Gastroesophageal sphincter (tissue), 4 donors: ENCODE measurements at places on chromosomes 13 and 19. TPM values are rescaled to one million over a fixed set of nuclear protein-coding genes. Genes with fewer than 3 reads are reported as not detected.

Gene INSL3
- total RNA-seq: not detected

Gene CTXN1
- 18.3 TPM for total RNA-seq

Gene RNF225
- not detected for total RNA-seq

GRCh38 chr13:113905018-113905417 lies 41.1 kb upstream of the GAS6 start:
- ATAC-seq: no peak

- no peak for ATAC-seq
Measured at GRCh38 chr13:28710161-28710560, 8.6 kb downstream of the SLC46A3 start.

DNA sequence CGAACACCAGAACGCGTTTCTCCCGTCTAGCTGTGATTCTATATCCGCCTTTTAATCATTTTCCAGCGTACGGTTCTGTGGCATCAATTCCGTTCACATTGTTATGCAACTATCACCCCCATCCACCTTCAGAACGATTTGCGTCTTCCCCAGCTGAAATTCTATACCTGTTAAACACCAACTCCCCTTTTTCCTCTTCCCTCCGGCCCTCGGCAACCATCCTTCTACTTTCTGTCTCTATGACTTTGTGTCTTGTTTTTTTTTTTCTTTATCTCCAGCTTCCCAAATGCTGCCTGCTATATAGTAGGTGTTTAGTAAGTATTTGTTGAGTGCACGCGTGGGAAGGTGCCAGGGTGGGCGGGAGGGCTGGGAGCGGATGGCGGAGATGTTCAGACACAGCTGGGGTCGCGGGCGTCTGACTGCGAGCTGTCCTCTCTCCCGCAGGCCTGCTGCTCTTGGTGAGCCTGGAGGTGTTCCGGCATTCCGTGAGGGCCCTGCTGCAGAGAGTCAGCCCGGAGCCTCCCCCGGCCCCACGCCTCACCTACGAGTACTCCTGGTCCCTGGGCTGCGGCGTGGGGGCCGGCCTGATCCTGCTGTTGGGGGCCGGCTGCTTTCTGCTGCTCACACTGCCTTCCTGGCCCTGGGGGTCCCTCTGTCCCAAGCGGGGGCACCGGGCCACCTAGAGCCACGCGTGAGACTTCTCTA lies 20.2 kb downstream of the CACNG6 start:
- ATAC-seq: no peak

DNA sequence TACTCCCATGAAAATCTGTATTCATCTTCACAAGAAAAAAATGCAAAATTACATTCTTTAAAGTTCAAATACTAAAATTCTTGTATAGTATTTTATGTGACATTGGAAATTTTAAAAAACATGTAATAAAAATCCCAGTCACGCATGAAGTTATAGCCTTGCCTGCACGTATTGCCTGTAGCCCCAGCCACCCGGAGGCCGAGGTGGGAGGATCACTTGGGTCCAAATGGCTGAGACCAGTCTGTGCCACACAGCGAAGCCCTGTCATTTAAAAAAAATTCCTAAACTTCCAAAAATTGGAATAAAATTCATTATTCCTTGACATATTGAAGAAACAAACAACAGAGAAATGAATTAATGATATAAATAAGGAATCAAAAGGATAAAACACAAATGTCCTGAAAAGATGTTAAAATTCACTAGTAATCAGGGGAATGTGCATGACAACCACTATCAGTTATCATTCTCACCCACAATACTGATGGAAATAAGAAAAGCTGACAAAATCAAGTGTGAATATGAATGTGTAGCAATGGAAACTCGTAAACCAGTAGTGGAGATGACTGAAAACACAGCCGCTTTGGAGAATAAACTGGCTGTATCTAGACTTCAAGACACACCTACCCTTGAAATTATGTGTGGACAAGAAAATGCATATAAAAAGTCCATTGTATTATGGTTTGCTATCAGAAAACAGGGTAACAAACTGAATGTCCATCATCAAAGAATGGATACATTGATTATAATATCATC lies 7.5 kb downstream of the CARD8 start:
- no peak for ATAC-seq

DNA sequence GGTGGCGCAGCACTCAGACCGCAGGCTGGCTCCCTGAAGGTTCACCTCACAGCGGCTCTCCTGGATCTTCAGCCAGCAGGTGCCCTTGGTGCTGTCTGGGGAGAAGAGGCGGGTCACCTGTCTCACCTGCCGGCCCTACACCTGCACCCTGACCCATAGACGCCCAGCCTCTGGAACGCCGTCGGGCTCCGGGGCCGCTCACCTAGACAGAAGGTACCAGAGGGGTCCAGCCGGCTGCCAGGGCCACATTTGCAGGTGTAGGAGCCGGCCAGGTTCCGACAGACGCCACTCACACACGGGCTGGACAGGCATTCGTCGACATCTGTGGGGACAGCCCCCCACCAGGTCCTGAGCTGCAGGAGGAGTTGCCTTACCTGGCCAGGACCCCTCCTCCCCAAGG lies 22.9 kb downstream of the FBN3 start:
- ATAC-seq: no peak

DNA sequence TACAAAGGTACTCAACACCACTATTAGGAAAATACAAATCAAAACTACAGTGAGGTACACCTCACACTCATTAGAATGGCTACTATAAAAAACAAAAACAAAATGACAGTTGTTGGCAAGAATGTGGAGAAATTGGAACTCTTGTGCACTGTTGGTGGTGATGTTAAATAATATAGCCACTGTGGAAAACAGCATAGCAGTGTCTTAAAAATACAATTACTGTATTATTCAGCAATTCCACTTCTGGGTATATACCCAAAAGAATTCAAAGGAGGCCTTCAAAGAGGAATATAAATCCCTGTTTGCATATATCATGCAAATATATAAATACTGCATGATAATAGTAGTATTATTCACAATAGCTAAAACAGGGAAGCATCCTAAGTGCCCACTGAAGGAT lies 66.8 kb downstream of the CDK8 start:
- no peak for ATAC-seq

- peak; percentile 64 for ATAC-seq
Measured at GRCh38 chr19:752652-753517, 2.0 kb downstream of the MISP start.

GRCh38 chr19:2487090-2487489 lies 11.2 kb downstream of the GADD45B start:
- ATAC-seq: no peak

DNA sequence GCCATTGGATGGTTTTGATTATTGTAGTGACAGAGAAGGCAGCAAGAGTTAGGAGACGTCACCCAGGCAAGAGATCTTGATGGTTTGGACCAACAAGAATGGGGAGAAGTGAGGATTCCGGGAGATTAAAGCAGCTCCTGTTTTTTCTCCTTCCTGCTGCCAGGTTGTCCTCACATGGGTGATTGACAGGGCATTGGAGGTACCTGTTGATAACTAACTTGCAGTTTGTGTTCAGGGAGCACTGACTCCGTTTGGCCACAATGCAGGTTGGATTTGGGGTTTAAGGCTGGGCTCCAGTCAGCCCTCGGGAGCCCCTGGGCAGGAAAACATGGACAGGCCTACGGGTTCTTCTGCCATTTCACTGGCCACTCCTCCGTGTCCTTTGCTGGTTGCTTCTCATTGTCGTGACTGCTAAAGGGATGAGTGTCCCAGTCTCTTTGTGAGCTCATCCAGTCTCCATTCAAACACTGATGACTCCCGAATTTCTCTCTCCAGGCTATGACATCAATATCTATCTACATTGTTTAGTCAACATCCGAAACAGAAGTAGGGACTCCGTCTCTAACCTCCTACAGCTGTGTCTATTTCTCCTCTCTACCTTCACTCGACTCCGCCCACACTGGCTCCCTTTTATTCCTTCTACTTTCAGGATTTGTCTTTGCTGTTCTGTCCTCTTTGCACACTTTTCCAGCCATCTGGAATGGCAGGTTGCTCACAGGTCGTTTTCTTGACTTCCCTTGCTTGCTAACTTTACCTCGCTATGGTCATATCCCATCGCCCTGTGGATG lies 1.3 kb upstream of the PTOV1 start:
- ATAC-seq: no peak

GRCh38 chr13:109938255-109938936 lies 152.0 kb upstream of the IRS2 start:
- peak; percentile 72 for ATAC-seq
